ENCODE measurements at places on chromosomes 2 and 18.

DNA sequence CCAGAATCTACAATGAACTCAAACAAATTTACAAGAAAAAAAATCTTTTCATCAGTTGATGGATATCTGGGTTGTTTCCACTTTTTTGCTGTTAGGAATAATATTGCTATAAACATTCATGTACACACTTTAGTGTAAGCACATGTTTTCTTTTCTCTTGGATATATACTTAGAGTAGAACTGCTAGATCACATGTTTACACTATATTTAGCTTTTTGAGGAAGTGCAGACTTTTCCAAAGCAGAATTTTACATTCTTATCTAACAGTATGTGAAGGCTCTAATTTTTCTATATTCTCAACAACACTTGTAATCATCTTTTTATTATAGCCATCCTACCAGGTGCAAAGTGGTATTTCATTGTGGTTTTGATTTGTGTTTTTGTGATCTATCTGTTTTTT lies 103.6 kb upstream of the RMP24 start:
- DNase-seq: no peak

- DNase-seq: no peak
Observed at GRCh38 chr2:231117922-231118613, 6.8 kb downstream of the HTR2B start.

GRCh38 chr2:129464036-129464435 lies 515.4 kb upstream of the RAB6C start:
- DNase-seq: no peak

GRCh38 chr2:31020713-31021112 lies 117.5 kb downstream of the GALNT14 start:
- DNase-seq: no peak

DNA sequence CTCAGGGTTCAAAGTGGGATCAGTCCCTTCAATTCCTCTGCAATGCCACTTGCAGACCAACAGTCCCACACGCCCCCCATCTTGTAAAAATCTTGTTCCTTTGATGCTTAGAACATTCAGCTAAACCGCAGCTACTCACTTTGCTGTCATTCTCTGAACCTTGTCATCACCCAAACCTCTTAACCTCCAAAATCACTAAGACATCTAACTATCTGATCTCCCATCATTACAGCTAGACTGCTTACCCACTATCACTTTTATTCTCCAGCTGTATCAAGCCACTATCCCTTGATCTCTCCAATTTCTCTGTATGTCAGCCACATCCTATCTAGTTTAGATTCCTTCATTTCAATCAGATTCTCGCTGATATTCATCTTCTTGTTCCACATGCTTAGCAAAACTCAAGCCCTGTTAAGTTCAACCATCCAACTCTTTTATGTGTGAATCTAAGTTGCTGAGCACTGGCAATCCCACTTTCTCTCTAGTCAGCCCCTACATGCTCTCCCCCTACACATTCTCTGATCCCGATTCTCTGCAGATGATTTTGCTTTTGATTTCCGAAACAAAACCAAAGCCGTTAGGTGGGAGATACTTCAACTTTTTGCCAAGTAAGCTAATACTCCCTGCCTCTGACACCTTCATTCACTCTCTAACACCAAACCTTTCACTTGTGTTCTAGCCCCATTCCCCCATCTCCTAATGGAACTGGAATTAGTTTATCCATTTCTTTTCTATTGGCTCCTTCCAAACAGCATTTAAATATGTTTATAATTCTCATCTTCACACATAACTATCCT lies 4.6 kb downstream of the GTF3C2 start:
- DNase-seq: no peak

GRCh38 chr18:67636597-67637385 lies 120.3 kb upstream of the DSEL start:
- DNase-seq: no peak

GRCh38 chr2:217121565-217121964 lies 261.7 kb upstream of the TNP1 start:
- DNase-seq: no peak
